ENCODE measurements at places on chromosomes 2 and 18.

GRCh38 chr2:221572821-221573429 is 821 bp upstream of the EPHA4 start:
- peak; percentile 20 for DNase-seq

GRCh38 chr2:12001621-12002020 is 255.2 kb downstream of the LPIN1 start:
- DNase-seq = no peak

DNA sequence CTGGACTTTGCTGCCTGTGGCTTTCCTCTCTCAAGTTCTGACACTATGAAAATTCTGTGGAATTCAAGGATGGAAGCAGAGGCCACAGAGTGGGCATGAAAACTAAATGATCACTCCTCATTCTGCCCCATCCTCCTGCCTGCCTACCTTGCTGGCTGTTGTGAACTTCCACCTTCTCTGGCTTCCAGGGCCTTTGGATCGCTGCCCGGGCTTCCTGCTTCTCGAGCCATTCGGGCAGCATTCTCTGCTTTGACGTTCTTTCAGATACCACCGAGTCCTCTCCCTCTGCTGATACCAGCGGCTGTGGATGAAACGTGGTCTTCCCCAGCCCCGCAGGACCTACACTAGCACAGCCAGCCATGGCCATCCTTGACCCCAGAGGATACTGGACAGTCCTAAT is 327.7 kb upstream of the SLC14A2 start:
- no peak for DNase-seq

- no peak for DNase-seq
These were observed 82.9 kb downstream of the CRIM1 start for GRCh38 chr2:36438449-36438977.
